ENCODE measurements at places on chromosomes 7 and 10.

GRCh38 chr10:72088889-72089575, 681 bp upstream of the SPOCK2 start:
- DNase-seq = no peak

DNA sequence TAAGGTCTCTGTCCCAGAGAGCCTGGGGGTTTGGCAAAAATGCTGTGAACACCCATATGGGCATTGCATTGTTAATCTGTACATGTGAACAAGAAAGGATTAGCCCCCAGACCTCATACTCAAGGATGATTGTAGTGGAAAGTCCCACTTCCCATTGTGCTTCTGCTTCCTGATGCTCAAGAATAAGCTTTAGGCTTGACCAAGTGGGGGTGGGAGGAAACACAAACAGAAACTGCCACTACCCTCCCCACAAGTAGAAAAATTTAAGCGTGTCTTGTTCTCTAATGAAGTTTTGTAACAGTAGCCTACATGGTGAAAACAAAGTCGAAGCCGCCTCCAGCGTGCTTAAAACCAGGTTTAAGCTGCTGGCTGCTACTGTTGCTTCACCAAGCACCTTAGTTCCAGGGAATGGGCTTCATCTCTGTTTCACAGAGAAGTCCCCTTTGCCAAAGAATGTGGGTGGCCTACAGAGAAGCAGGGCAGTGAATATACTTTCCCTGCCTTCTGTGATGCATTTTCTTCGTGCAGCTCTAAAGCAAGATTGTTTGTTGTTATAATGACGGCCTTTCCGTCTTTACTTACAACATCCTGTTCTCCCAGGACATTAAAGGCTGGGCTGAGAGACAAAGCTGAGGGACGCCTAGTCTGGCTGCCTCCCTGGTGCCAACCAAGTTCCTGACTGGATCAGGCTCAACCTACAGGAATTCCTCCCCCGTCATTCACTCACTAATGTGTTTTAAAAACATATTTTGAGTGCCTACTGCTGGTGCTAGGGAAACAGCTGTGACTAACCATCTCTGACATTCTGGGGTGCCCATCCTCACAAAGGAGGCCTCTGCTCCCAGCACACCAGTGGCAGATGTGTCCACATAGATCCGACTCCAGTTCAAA, 32.1 kb upstream of the CCSER2 start:
- no peak for DNase-seq

- no peak for DNase-seq
Measured at GRCh38 chr7:81956520-81956919, 186.7 kb upstream of the HGF start.

GRCh38 chr7:135678612-135679575, 16.6 kb downstream of the STMP1 start:
- DNase-seq = no peak

DNA sequence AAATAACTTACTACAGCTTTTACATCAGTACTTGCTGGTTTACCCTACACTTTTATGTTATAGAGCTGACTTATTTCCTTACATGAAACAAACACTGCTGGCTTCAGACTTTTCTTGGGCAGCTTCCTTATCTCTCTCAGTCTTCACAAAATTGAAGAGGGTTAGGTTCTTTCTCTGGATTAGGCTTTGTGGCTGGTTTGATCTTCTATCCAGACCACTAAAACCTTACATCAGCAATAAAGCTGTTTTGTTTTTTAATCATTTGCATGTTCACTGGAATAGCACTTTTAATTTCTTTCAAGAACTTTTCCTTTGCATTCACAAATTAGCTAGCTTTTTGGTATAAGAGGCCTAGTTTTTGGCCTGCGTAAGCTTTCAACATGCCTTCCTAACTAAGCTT, 218.7 kb downstream of the LRRTM3 start:
- no peak for DNase-seq

DNA sequence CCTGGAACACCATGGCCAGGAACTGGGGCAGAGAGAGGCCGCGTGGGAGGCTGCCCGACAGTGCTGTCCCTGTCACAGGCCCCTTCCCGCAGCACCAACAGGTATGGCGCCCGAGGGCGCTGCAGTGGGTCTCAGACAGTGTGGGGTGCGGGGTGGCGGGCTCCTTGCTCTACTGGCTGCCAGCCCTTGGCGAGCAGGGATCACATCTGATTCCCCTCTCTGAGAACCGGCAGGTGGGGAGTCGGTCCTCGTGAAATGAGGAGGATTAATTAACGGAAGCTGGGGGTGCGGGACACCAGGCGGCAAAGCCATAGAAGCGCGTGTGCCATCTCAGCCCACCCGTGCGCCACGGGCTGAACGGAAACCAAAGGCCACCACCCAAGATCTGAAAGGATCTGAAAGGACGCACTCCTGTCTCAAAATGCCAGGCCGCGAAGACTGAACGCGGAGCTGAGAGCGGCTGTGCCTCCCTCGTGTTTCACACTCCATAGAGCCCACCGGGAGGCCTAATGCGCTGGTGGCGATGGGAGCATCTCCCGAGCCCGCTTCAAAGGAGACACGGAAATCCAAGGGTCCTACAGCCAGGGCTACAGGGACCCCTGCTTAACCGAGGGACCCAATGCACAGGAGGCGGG, 6.8 kb downstream of the INTS1 start:
- no peak for DNase-seq

DNA sequence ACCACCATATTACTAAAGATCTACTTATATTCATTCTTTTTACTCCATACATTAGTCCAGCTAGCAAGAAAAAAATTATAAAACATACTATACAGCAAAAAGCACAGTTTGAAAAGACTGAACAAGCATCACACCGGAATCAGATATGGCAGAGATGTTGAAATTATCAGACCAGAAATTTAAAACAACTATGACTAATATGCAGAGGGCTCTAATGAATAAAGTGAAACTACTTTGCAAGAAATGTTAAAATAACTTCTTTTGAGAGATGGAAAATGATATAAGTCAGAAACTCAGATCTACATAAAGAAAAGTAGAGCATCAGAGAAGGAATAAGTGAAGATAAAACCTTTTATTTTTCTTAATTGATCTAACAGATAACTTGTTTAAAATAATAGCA, 50.9 kb downstream of the SGCE start:
- no peak for DNase-seq

- no peak for DNase-seq
Measured at GRCh38 chr10:65570143-65571010, 1355.5 kb upstream of the LRRTM3 start.

GRCh38 chr10:95509251-95509650, 51.9 kb downstream of the SORBS1 start:
- no peak for DNase-seq

GRCh38 chr7:66330961-66331360, 125.8 kb downstream of the TPST1 start:
- no peak for DNase-seq

GRCh38 chr7:128407751-128408708, 1.8 kb downstream of the IMPDH1 start:
- no peak for DNase-seq

GRCh38 chr10:31756101-31756728, 172.4 kb downstream of the ARHGAP12 start:
- DNase-seq = no peak

GRCh38 chr10:50417886-50418830, 166.8 kb upstream of the ASAH2 start:
- DNase-seq = no peak

DNA sequence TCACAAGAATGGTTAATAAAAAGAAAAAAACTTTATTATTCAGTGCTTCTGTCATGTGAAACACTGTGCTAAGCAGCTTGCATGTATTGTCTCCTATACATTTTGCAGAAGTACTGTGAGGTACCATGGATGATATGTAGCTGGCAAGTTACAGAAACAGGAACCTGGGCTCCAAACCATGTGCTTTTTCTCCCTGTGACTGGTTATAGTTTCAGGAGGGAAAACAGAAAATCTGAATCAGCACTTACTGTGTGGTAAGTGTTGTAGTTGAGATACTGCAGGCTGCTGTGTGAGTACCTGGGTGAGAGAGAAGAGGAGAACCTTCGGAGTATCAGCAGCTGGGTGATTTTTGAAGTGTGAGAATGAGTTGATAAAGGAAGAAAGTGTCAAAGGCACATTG, 285.0 kb downstream of the SUGCT start:
- no peak for DNase-seq

DNA sequence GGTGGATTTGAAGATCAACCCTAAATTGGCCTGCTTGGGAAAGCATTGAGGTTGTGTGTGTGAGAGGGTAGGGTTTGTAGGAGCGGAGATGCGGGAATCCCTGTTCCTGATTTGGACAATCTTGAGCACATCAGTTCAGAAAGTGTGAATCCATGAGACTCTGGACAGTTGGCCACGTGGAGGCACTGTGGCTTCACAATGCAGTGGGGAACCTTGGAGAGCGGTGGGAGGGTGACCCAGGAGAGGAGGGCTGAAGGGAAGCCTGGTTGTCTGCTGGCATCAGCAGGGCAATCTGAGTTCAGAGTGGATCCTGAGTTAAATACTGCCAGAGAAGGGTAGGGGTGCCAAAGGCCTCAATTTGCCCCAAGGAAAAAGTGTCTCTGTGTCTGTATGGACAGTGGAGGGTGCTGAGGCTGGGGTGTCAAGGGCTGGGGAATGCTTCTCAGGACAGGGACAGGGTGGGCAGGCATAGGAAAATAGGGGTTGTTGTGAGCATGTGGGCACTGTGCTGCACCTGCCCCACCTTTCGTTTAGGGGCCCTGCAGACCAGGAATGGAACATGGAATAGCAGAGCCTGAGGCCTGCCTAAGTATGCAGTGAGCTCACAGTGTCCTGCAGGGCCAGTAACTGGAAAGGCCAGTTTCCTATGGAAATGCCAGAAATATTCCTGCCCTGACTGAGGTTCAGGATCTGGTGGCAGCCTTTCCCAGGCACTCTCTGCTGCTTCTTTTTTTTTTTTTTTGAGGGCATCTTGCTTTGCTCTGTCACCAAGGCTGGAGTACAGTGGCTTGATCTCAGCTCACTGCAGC, 162.9 kb upstream of the PRSS58 start:
- DNase-seq = no peak

- DNase-seq = no peak
Measured at GRCh38 chr10:79047875-79048638, 20.7 kb upstream of the ZMIZ1 start.

DNA sequence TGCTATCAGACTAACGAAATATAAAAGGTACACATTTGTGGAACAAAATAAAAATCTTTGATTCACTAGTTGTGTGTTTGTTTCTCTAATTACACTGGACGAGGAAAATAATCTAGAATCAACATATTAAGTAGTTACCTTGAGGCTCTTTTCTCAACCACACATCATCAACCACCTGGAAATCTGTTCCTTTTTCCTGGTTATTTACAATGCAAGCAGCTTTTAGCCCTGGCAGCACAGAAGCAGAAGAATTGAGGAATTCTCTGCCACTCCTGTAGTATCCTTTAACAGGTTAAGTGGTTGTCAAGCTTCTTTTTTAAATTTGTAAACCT, 23.7 kb downstream of the NUP42 start:
- DNase-seq = no peak

- DNase-seq = no peak
Measured at GRCh38 chr7:129315960-129316359, 91.1 kb downstream of the AHCYL2 start.

- no peak for DNase-seq
Measured at GRCh38 chr10:121092720-121093095, 241.5 kb downstream of the WDR11 start.

GRCh38 chr7:128830231-128831177, at the start of gene FLNC:
Gene FLNC, plus strand, starts transcription at chr7:128830406. Its CDS starts 232 bp downstream, at chr7:128830638.
- no peak for DNase-seq

DNA sequence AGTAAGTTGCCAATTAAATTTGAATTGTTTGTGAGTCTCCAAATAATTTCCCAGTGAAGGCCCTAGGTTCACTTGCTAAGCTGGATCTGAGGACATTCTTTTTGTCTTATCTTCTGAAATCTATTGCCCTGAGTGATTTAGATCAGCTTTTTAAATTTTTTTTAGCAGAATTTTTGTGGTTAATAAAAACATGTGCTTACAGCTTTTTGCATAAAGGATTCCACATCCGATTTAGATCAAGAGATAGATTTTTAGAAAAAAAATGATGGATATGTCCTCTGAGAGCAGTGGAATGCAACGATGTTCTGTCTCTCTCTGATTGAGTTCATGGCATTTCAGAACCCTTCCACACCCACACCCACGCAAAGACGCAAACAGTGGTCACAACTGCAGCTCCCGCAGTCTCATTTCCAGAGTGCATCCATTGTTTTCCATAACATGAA, 358.8 kb downstream of the SUGCT start:
- no peak for DNase-seq

GRCh38 chr7:101418694-101419093, 56.0 kb downstream of the COL26A1 start:
- no peak for DNase-seq

GRCh38 chr7:20244334-20245120, 27.3 kb upstream of the MACC1 start:
- no peak for DNase-seq

DNA sequence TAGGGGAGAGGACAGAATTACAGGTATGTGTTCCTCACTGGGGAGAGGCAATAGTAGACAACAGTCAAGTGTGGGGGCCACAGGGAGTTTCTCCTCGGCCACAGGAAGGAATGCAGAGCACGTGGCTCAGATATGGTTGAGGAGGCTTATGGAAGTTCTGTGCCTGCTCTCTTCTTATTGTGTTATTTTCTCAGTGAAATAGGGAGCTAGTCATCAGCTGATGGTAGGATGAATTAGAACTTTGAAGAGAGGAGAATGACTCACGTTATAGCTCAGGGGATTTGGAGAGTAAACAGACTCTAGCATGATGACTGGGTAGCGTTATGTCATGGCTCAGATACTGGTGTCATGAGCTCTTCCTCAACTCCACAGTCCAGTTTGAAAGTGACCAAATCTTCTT, 308.3 kb upstream of the IGFBP3 start:
- DNase-seq = no peak

DNA sequence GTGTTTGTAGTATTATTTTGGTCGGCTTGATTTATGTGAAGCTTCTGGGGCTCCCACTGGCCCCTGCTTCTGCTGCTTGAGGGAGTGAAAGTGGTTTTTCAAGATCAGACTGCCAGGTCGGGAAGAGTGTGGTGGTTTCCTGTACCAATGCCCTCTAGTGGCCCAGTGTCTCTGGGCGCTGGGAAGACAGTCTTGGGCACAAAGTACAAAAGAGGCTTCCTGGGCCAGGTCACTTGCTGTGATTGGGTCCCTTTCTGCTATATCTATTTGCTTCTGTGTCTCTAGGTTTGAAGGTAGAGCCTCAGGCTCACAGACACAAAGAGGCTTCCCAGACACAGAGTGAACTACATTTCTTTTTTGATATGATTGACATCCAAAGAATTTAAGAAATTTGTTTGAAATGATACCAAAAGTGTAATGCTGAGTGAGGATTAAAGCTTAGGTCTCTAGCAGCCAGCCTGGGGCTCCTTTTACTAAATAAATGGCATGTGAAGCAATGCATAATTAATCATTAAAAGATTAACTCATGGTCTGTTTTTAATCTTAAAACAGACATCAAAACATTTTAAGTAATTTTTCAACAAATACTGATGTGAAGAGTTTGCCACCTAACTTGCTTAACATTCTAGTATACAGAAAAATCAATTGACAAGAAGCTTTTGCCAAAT, 36.3 kb downstream of the ABCB1 start:
- no peak for DNase-seq

- no peak for DNase-seq
Measured at GRCh38 chr10:67772894-67773511, 65.0 kb downstream of the DNAJC12 start.

GRCh38 chr7:32489788-32490126, 423 bp downstream of the LSM5 start:
- no peak for DNase-seq

- DNase-seq = no peak
Measured at GRCh38 chr10:650441-650851, 39.0 kb downstream of the DIP2C start.
